Activated T-cell treated with anti-CD3 and anti-CD28 coated beads, Interleukin-2, amount 50 U/mL, for 48 hours (primary cell): ENCODE measurements at places on chromosomes 5 and 9.

DNA sequence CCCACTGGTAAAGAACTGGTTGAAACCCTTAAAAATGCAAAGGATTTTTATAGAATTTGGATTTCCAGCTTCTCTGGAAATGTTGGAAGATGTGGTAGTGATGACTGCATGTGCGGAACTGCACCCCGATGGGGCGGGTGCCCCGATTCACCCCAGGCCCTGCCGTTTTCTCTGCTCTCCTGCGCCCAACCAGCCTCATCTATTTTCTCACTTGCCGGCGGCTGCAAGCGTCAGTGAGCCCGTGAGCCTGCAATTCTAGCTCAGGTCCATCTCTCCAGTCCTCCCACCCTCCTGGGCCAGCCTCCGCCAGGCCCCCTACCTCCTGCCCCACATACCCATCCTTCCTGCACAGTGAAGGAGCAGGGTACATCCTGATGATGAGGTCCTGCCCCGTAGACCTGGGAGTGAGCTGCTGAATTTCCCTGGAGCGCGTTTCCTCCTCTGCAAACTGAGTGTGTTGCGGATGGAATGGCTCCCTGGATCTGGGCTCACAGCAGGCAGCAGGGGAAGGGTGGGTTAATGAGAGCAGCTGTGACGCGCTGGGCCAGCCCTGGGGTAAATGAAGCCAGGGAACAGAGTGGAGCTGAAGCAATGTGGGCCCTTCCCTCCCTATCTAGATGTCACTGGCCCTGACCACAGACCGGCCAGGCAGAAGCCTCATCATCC lies 45.9 kb upstream of the PHYKPL start:
- DNase-seq = no peak

GRCh38 chr5:87413343-87413645 lies 564 bp upstream of the CCNH start:
- no peak for DNase-seq

GRCh38 chr9:15722888-15723287 lies 170.0 kb downstream of the CCDC171 start:
- DNase-seq = no peak

GRCh38 chr5:156584871-156585270 lies 257.9 kb downstream of the SGCD start:
- DNase-seq = no peak

- DNase-seq = no peak
Measured at GRCh38 chr5:76766746-76767145, 50.8 kb downstream of the F2R start.
